ENCODE measurements at places on chromosomes 13 and 19. TPM values are rescaled to one million over a fixed set of nuclear protein-coding genes. Genes with fewer than 3 reads are reported as not detected.
A peak's percentile ranks its signal among the peaks of the same experiment; 100 is the strongest.

GRCh38 chr19:1166872-1167573, 7.0 kb downstream of the SBNO2 start:
- H3K36me3 ChIP-seq, result peaks cover 5% of the 10 kb centered on the region
- DNase-seq, result no peak
- H3K27me3 ChIP-seq, result no peaks in the 10 kb centered on the region
- H3K27ac ChIP-seq, result peak overlapping the region; percentile 61
- H3K4me3 ChIP-seq, result no peak overlapping the region

- no peaks in the 10 kb centered on the region for H3K27me3 ChIP-seq
- no peak overlapping the region for H3K4me3 ChIP-seq
- no peak for DNase-seq
- no peak overlapping the region for H3K27ac ChIP-seq
Measured at GRCh38 chr13:114120591-114121011, 11.8 kb downstream of the RASA3 start.

- no peak for DNase-seq
- no peaks in the 10 kb centered on the region for H3K36me3 ChIP-seq
- peaks cover 2% of the 10 kb centered on the region for H3K4me1 ChIP-seq
- no peaks in the 10 kb centered on the region for H3K27me3 ChIP-seq
- no peak overlapping the region for H3K27ac ChIP-seq
Measured at GRCh38 chr13:60032851-60033250, 130.9 kb downstream of the DIAPH3 start.

GRCh38 chr13:38538422-38538821, 148.5 kb upstream of the FREM2 start:
- no peaks in the 10 kb centered on the region for H3K4me1 ChIP-seq
- no peak for DNase-seq
- no peak overlapping the region for H3K4me3 ChIP-seq
- H3K27me3 ChIP-seq, result no peaks in the 10 kb centered on the region

GRCh38 chr13:40402931-40403431, 263.5 kb downstream of the FOXO1 start:
- no peak overlapping the region for H3K4me3 ChIP-seq
- DNase-seq, result no peak
- H3K36me3 ChIP-seq, result no peaks in the 10 kb centered on the region
- peak overlapping the region; percentile 75 for H3K27ac ChIP-seq
- H3K27me3 ChIP-seq, result no peaks in the 10 kb centered on the region

- no peaks in the 10 kb centered on the region for H3K36me3 ChIP-seq
- H3K4me3 ChIP-seq, result no peak overlapping the region
- H3K27ac ChIP-seq, result no peak overlapping the region
- peaks cover 42% of the 10 kb centered on the region for H3K27me3 ChIP-seq
Measured at GRCh38 chr19:17025991-17026658, 485 bp downstream of the CPAMD8 start.

LILRB3 gene
- not detected for total RNA-seq

GRCh38 chr13:83881917-83882605, at the start of gene SLITRK1:
Gene SLITRK1, minus strand, starts transcription at chr13:83882474. Its CDS starts 967 bp downstream, at chr13:83881507.
- H3K4me1 ChIP-seq, result peaks cover 8% of the 10 kb centered on the region
- no peaks in the 10 kb centered on the region for H3K36me3 ChIP-seq
- peak within 1 kb of the TSS; percentile 57 for H3K4me3 ChIP-seq

PRTN3 gene
- total RNA-seq, result not detected

A1BG gene
- total RNA-seq, result 1.1 TPM

MATK gene
- total RNA-seq, result not detected

- peaks cover 56% of the 10 kb centered on the region for H3K36me3 ChIP-seq
- H3K4me1 ChIP-seq, result no peaks in the 10 kb centered on the region
- no peak overlapping the region for H3K4me3 ChIP-seq
- H3K27ac ChIP-seq, result no peak overlapping the region
Measured at GRCh38 chr13:45512098-45512496, 47.4 kb downstream of the COG3 start.

DNA sequence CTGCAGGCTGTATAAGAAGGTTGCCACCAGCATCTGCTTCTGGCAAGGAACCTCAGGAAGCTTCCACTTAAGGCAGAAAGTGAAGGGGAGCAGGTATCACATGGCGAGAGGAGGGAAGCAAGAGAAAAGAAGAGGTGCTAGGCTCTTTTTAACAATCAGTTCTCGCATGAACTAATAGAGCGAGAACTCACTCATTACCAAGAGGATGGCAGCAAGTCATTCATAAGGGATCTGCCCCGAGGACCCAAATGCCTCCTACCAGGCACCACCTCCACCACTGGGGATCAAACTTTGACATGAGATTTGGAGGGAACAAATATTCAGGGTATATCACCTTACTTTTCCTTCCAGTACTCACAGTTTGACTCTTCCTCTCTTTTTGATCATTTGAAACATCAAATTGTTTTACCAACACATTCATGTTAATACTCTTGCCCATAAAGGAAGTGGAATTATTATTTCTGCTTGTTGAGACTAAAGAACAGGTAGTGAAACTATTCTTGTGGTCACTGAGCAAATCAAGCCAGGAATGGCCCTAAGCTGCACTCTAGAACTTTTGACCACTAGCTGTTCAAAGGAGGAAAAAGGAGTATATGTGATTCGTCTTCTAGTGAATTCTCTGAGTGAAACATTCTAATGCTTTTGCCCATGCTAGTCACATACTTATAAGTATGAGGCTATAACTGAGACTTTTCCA, 45.0 kb downstream of the LACC1 start:
- H3K4me1 ChIP-seq, result no peaks in the 10 kb centered on the region
- H3K36me3 ChIP-seq, result no peaks in the 10 kb centered on the region
- peaks cover 16% of the 10 kb centered on the region for H3K27me3 ChIP-seq
- H3K4me3 ChIP-seq, result no peak overlapping the region

DNA sequence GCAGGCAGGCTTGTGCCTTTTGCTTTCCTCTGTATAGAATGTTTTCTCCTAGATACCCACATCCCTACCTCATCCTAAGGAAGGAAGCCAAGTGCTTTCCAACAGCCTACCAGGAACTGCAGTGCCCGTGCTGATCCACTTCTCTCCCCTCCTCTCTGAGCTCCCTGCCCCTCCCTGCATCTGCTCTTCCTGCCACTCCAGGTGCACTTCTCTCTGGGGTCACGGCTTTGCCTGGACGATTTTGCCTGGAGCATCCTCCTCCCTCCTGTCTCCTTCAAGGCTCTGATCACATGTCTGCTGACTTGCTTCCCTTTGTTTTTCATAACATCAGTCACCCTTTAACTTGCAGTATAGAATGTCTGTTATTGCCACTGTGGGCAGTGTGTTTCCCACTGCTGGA, 34.7 kb upstream of the IRS2 start:
- no peak overlapping the region for H3K4me3 ChIP-seq
- no peaks in the 10 kb centered on the region for H3K36me3 ChIP-seq
- H3K27ac ChIP-seq, result no peak overlapping the region

FFAR1 gene
- not detected for total RNA-seq

IGFL1 gene
- total RNA-seq, result not detected

DNA sequence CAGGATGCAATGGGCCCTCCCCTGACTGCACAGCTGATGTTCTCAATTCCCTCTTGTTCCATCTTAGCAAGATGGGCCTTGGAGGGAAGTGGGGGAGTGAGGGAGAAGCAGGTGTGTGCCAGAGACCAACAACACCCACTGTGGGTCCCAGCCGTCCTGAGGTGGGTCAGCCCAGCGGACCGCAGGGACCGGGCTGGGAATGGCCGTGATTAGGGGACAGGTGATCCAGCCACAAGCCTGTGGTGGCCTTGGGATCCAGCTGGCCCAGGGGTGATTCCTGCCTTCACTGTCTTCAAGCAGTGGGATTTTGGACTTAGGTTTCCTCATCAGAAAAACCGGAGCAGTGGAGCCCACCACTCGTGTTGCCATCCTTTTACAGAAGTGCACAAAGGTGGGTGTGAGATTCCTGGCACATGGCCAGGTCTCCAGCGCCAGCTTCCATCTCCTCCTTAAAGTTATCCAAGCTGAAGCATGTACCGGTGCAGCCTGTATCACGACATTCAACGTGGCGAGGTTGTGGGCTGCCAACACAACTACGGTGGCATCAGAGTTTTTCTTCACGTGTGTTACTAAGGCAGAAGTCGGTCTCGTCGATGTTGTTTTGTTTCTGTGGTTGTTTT, 9.0 kb upstream of the ATP11A start:
- H3K27ac ChIP-seq, result no peak overlapping the region
- DNase-seq, result peak; percentile 77
- no peak overlapping the region for H3K4me3 ChIP-seq
- H3K36me3 ChIP-seq, result no peaks in the 10 kb centered on the region
- H3K4me1 ChIP-seq, result no peaks in the 10 kb centered on the region

GRCh38 chr13:96052656-96053002, 572 bp downstream of the UGGT2 start:
- peak overlapping the region; percentile 94 for H3K4me3 ChIP-seq
- peak overlapping the region; percentile 95 for H3K27ac ChIP-seq
- H3K4me1 ChIP-seq, result peaks cover 8% of the 10 kb centered on the region
- peak; percentile 89 for DNase-seq
- H3K36me3 ChIP-seq, result no peaks in the 10 kb centered on the region

GRCh38 chr19:5352229-5352763, 11.7 kb upstream of the PTPRS start:
- no peaks in the 10 kb centered on the region for H3K36me3 ChIP-seq
- DNase-seq, result peak; percentile 71
- no peaks in the 10 kb centered on the region for H3K4me1 ChIP-seq
- H3K4me3 ChIP-seq, result no peak overlapping the region
- H3K27me3 ChIP-seq, result peaks cover 11% of the 10 kb centered on the region

- no peaks in the 10 kb centered on the region for H3K27me3 ChIP-seq
- no peaks in the 10 kb centered on the region for H3K36me3 ChIP-seq
- H3K4me3 ChIP-seq, result no peak overlapping the region
- no peak for DNase-seq
- no peak overlapping the region for H3K27ac ChIP-seq
Measured at GRCh38 chr19:54530866-54531265, 28.2 kb downstream of the LAIR2 start.

DNA sequence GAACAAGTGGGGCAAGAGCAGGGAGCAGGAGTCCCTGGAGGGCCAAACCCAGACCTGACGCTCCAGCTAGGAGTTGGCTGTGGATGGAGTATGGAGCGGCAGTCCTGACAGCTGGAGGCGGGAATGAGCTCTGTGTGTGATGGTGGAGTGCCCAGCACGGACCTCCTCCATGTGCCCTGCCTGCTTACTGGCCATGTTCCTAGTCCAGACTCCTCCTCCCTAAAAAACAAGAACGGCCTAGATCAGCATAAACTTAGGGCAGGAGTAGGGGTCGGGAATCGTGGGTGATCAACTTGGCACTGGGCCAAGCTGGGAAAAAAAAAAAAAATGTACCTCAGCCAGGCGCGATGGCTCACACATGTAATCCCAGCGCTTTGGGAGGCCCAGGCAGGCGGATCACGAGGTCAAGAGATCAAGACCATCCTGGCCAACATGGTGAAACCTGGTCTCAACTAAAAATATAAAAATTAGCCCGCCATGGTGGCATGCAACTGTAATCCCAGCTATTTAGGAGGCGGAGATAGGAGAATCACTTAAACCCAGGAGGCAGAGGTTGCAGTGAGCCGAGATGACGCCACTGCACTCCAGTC, 29.5 kb downstream of the LTBP4 start:
- H3K4me3 ChIP-seq, result no peak overlapping the region
- peaks cover 7% of the 10 kb centered on the region for H3K36me3 ChIP-seq
- H3K4me1 ChIP-seq, result peaks cover 16% of the 10 kb centered on the region
- no peak for DNase-seq

GRCh38 chr13:24288870-24289269, 20.5 kb upstream of the C1QTNF9 start:
- DNase-seq, result no peak
- no peaks in the 10 kb centered on the region for H3K27me3 ChIP-seq
- no peaks in the 10 kb centered on the region for H3K4me1 ChIP-seq
- no peaks in the 10 kb centered on the region for H3K36me3 ChIP-seq
- H3K4me3 ChIP-seq, result no peak overlapping the region

GRCh38 chr13:107342747-107343146, 774.8 kb upstream of the ARGLU1 start:
- H3K36me3 ChIP-seq, result no peaks in the 10 kb centered on the region
- H3K27me3 ChIP-seq, result no peaks in the 10 kb centered on the region
- no peaks in the 10 kb centered on the region for H3K4me1 ChIP-seq
- H3K4me3 ChIP-seq, result no peak overlapping the region

DNA sequence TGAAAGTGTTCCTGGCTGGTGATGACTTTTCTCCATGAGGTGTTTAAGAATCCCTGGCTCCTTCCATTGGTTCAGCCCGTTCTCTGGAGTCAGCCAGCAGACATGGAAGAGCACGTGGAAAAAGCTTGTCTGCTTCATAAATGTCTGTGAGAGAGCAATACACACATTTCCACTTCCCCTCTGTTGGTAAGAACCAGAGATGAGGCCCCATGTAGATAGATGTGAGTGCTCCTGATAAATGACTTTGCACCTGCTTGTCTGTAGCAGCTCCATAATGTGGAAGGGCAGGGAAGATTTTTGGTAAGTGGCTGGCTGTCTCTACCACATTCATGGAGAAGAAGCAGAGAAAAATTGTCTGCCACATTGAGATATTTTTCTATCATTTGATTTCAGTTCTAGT, 325.8 kb downstream of the LMO7 start:
- H3K27me3 ChIP-seq, result no peaks in the 10 kb centered on the region
- H3K4me3 ChIP-seq, result no peak overlapping the region
- H3K27ac ChIP-seq, result no peak overlapping the region

RFPL4AL1 gene
- not detected for total RNA-seq

DNA sequence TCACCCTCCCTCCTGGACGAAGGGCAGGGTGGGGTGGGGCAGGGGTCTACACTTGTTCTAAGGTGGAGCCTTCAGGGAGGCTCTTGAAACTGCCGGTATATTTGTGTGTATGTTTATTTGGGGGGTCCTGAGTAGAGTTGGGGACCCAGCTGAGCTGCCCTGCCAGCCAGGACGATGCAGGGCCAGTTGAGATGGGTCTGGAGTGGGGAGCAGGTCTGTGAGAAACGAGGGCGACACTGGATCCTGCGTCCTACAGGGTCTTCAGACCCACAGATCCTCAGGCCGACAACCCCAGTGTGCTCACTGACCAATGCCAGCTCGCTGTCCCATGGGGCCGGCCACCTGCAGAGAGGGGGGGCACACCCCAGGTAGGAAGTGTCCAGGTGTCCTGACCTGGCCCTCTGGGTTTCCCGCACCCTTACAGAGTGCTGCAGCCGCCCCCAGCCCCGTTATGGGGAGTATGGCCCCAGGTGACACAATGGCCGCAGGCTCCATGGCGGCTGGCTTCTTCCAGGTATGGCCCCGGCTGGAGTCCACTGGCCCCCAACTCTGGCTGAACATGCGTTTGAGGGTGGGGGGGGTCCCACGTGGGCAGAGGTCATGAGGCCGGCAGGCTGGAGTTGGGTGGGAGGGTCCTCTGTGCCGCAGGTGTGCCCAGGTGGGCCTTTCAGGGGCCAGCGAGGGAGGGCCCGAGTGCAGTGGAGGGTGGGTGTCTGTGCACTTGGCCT, 7.4 kb downstream of the ISYNA1 start:
- peaks cover 6% of the 10 kb centered on the region for H3K36me3 ChIP-seq
- H3K4me3 ChIP-seq, result no peak overlapping the region
- no peaks in the 10 kb centered on the region for H3K27me3 ChIP-seq

GRCh38 chr19:3188627-3189596, 3.2 kb downstream of the NCLN start:
- H3K27me3 ChIP-seq, result no peaks in the 10 kb centered on the region
- peaks cover 16% of the 10 kb centered on the region for H3K4me1 ChIP-seq
- H3K36me3 ChIP-seq, result peaks cover 3% of the 10 kb centered on the region
- DNase-seq, result no peak
- H3K4me3 ChIP-seq, result no peak overlapping the region
- no peak overlapping the region for H3K27ac ChIP-seq

GRCh38 chr19:1624458-1624857, 19.2 kb upstream of the UQCR11 start:
- DNase-seq, result peak; percentile 97
- H3K27ac ChIP-seq, result no peak overlapping the region
- H3K36me3 ChIP-seq, result peaks cover 30% of the 10 kb centered on the region

All from osteoblast (primary cell).